Upper lobe of right lung (tissue), 1 donor: ENCODE measurements at places on chromosomes 6 and 20.

DNA sequence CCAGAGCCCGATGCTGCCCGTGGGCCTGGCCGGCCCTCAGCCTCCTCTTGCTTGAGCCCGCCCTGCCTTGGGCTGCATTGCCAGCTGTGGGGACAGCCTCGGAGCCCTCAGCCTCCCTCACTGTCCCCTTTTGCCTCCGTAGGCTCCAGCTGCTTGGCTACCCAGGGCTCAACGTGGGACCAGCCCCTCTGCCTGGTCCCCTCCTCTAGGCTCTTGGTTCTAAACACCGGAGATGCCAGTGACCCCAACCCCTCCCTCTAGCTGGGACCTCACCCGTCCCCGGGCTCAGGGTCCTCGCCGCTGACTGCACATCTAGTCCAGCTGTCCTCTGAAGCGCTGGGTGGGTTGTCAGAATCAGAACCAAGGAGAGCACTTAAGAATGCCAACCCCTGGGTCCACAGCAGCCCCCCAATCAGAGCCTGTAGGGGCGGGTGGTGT is 345.2 kb downstream of the ZFAND3 start:
- H3K36me3 ChIP-seq: no peaks in the 10 kb centered on the region
- no peak for DNase-seq
- no peak overlapping the region for H3K4me3 ChIP-seq
- H3K27ac ChIP-seq: no peak overlapping the region
- H3K27me3 ChIP-seq: no peaks in the 10 kb centered on the region

- no peak overlapping the region for H3K4me3 ChIP-seq
- H3K27me3 ChIP-seq: no peaks in the 10 kb centered on the region
- no peaks in the 10 kb centered on the region for H3K36me3 ChIP-seq
- no peak overlapping the region for H3K27ac ChIP-seq
These were observed 264.1 kb downstream of the FOXC1 start for GRCh38 chr6:1873781-1874180.

DNA sequence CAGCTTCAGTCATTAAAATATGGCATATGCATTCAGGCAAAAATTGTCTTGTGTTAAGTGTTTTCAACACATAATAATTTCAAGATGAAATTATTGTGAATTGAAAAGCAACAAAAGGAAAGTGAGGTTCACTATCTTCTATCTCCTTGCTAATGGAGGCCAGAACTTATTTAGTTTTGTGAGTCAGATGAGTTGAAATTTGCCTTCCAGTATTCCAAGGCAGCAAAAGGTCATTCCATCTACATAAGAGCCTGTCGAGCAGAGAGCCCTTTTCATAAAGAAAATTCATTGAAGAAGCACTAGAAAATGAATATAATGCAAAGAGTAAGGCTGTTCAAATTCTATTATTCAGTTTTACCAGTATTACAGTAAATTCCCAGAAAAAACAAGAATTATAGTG is 274.3 kb downstream of the PLCB1 start:
- no peaks in the 10 kb centered on the region for H3K27me3 ChIP-seq
- H3K27ac ChIP-seq: no peak overlapping the region
- DNase-seq: no peak
- no peaks in the 10 kb centered on the region for H3K36me3 ChIP-seq
- no peak overlapping the region for H3K4me3 ChIP-seq
- no peaks in the 10 kb centered on the region for H3K4me1 ChIP-seq

- no peak overlapping the region for H3K4me3 ChIP-seq
- H3K27me3 ChIP-seq: no peaks in the 10 kb centered on the region
- H3K4me1 ChIP-seq: no peaks in the 10 kb centered on the region
- no peak for DNase-seq
- H3K36me3 ChIP-seq: no peaks in the 10 kb centered on the region
These were observed 65.7 kb upstream of the TNFRSF21 start for GRCh38 chr6:47375426-47375825.

- no peak overlapping the region for H3K27ac ChIP-seq
- no peaks in the 10 kb centered on the region for H3K36me3 ChIP-seq
These were observed 42.9 kb downstream of the NOL4L start for GRCh38 chr20:32542259-32542615.

GRCh38 chr6:36740818-36741179 is 43.2 kb downstream of the RAB44 start:
- peaks cover 4% of the 10 kb centered on the region for H3K4me1 ChIP-seq
- no peak for DNase-seq
- no peaks in the 10 kb centered on the region for H3K36me3 ChIP-seq
- no peaks in the 10 kb centered on the region for H3K27me3 ChIP-seq
- H3K4me3 ChIP-seq: no peak overlapping the region
- H3K27ac ChIP-seq: no peak overlapping the region

DNA sequence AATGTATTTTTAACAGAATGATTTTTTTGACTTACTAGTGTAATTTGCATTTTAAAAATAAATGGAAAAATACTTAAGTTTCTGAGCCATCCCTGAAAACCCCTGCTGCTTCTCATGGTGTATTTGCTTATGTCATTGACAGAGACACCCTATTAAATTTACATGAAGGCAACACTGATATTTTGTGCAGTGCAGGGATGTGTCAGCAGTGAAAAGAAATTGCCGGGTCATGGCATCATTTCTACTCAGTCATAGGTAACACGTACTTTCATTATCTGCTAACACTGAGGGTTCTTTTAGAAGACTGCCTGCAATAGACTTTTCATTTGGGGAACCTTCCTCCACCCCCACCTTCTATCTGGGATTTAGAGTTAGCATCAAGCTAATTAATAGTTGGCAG is 136.7 kb upstream of the RNF217 start:
- H3K4me1 ChIP-seq: no peaks in the 10 kb centered on the region
- no peak overlapping the region for H3K27ac ChIP-seq

- H3K27ac ChIP-seq: no peak overlapping the region
- H3K36me3 ChIP-seq: no peaks in the 10 kb centered on the region
- no peaks in the 10 kb centered on the region for H3K27me3 ChIP-seq
- no peak overlapping the region for H3K4me3 ChIP-seq
These were observed 79.2 kb upstream of the SLC2A12 start for GRCh38 chr6:134131530-134132139.

- no peak overlapping the region for H3K4me3 ChIP-seq
- peaks cover 7% of the 10 kb centered on the region for H3K27me3 ChIP-seq
- H3K36me3 ChIP-seq: no peaks in the 10 kb centered on the region
- no peak for DNase-seq
These were observed 21.9 kb upstream of the CDH4 start for GRCh38 chr20:61230166-61230565.

DNA sequence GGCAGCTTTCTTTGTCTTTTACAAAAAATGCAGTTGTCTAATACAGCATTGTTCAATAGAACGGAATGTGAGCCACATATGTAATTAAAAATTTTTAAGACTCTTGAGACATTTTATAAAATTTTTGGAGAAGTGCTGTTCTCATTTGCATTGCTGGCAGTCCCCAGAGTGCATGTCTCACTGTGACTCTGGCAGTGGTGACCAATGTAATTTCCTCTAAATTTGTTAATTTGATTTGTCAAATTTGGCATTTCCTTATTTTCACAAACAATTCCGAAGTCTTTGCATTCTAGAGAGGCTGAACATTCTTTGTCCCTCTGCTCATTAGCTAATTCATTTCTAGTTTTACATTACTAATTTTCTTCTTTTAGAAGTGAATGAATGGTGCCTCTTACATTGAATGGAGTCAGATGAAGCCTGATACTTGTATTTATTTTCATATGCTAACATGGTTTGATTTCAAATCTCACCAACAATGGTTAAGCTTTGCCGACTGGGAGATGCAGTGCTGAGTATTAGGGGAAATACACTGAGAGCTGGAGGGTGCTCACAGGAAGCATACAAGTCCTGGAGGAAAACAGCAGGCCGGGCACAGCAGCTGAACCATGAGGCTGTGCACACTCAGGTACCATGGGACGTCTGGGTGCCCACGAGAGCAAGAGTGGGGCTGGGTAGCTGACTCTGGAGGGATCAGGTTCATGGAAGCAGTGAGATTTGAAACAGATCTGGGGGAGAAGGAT is 68.5 kb upstream of the ARMC2 start:
- peaks cover 15% of the 10 kb centered on the region for H3K4me1 ChIP-seq
- no peaks in the 10 kb centered on the region for H3K27me3 ChIP-seq
- no peak overlapping the region for H3K4me3 ChIP-seq
- no peak for DNase-seq
- no peak overlapping the region for H3K27ac ChIP-seq
- H3K36me3 ChIP-seq: no peaks in the 10 kb centered on the region

DNA sequence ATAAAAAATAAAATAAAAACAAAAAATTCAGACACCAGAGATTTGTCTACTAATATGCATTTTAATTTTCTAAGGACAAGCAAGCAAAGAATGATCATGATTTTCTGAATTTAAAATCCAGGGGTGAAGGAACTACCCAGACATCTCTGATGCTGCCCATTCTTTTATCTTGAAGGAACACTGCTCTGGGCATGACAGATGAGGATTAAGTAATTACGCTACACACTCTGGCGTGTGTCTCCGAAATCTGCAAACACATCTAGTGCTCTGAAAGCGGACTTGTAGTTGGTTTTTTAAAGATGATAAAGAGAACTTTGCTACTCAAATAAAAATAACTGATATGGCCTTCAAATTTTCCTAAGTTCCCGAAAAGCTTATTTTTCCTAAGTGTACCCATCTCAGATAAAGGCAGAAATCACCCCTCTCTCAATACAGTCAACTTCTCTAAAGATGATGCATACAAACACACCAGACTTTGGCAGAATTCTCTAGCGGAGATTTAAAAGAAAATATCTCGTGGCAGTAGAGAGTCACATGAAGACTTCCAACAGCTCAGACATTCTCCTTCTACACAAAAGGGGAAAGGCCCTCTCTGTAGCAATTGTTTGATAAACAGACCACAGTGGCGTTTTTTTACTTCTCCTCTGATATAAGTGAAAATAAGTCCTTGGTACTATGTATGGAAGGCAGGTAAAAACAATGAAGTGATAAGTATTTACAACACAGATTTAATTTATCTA is 133.8 kb downstream of the BACH2 start:
- no peak overlapping the region for H3K4me3 ChIP-seq
- no peak for DNase-seq
- H3K27ac ChIP-seq: no peak overlapping the region
- no peaks in the 10 kb centered on the region for H3K27me3 ChIP-seq

DNA sequence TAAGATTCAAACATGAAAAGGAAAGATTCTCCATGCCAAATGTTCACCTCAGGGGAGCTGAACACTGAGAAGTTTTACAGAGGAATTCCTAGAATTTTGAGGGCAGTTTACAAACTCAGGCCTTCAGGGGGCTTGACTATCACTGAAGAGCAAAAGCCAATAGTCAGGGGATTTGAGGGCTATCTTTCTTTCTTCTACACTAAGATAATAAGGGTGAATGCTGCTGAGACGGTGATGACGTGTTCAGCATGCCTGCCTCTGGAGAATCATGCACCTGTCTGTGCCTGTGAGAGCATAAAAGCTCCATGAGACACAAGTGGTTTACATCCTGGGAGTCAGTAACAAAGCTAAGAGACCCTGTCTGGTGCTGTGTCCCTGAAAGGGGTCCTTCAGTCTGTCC is 1085.6 kb downstream of the KIF16B start:
- no peaks in the 10 kb centered on the region for H3K36me3 ChIP-seq
- no peak overlapping the region for H3K27ac ChIP-seq
- H3K27me3 ChIP-seq: no peaks in the 10 kb centered on the region
- DNase-seq: no peak

- no peak overlapping the region for H3K27ac ChIP-seq
These were observed 21.6 kb upstream of the MTRF1L start for GRCh38 chr6:153023977-153024708.

DNA sequence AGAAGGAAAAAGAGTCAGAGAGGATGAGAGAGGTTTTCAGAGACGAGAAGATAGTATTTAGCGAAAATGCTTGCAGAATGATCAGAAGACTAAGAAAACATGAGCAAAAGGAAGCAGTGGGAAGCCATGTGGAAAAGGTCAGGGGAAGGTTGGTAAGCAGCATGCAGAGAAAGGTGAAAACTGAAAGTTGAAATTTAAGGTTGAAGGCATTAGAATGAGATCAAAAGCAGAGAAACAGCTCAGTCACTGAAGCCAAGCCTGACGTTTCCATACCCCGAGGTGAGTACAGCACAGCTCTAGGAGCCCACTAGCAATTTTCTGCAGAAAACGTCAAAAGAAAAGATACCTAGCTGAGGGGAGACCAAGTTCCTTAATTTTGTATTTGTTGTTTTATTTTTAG is 19.1 kb upstream of the TFB1M start:
- H3K27ac ChIP-seq: no peak overlapping the region
- no peak for DNase-seq
- no peaks in the 10 kb centered on the region for H3K36me3 ChIP-seq
- no peaks in the 10 kb centered on the region for H3K27me3 ChIP-seq
- H3K4me3 ChIP-seq: no peak overlapping the region

GRCh38 chr6:72861935-72862432 is 240.1 kb downstream of the KCNQ5 start:
- DNase-seq: no peak
- H3K4me3 ChIP-seq: no peak overlapping the region
- H3K4me1 ChIP-seq: peaks cover 9% of the 10 kb centered on the region
- no peak overlapping the region for H3K27ac ChIP-seq
- H3K27me3 ChIP-seq: no peaks in the 10 kb centered on the region

DNA sequence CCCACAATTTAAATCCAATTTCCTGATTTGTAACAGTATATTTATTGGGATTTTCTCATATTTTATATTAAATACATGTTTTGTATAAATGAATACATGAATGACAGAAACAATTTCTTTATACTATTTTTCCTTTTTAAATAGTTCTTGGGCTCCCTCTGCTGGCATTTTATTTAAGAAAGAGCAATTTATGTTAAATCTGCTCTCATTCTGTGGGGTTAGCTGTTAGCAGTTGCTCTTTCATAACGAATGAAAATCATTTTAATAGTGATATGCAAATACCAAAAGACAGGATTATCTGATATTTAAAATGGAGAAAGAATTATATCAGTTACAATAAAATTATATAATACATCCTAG is 118.3 kb downstream of the RALGAPA2 start:
- peaks cover 26% of the 10 kb centered on the region for H3K36me3 ChIP-seq
- no peak overlapping the region for H3K4me3 ChIP-seq
- DNase-seq: no peak
- no peaks in the 10 kb centered on the region for H3K27me3 ChIP-seq
- peaks cover 14% of the 10 kb centered on the region for H3K4me1 ChIP-seq

GRCh38 chr20:34389206-34389953 is 26.3 kb downstream of the ITCH start:
- peaks cover 16% of the 10 kb centered on the region for H3K36me3 ChIP-seq
- no peak overlapping the region for H3K4me3 ChIP-seq
- DNase-seq: no peak

DNA sequence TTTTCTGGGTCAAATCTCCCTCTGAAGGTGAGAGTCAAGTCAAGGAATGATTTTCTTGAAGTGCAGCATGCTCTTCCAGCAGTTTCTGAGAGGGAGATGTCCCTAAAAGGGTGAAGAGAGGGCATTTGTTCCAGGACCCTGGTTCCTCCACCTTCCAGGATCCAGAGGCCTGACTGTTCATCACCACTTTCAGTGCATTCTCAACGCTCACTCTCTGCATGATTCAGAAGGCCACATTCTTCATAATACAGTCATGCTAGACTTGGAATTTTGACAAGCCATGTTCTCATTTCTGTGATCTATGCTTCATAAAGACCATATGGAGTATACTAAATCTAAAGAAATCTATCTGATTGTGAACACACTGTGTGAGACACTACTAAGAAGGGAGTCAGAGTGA is 85.1 kb downstream of the PDE7B start:
- no peak overlapping the region for H3K27ac ChIP-seq
- no peaks in the 10 kb centered on the region for H3K36me3 ChIP-seq
- no peaks in the 10 kb centered on the region for H3K27me3 ChIP-seq
